ENCODE measurements at places on chromosomes 12 and 14.

GRCh38 chr12:10873378-10873777 lies 10.7 kb downstream of the PRH1 start:
- DNase-seq, result no peak

GRCh38 chr14:67357186-67357968 lies 2.2 kb downstream of the ATP6V1D start:
- DNase-seq, result no peak

DNA sequence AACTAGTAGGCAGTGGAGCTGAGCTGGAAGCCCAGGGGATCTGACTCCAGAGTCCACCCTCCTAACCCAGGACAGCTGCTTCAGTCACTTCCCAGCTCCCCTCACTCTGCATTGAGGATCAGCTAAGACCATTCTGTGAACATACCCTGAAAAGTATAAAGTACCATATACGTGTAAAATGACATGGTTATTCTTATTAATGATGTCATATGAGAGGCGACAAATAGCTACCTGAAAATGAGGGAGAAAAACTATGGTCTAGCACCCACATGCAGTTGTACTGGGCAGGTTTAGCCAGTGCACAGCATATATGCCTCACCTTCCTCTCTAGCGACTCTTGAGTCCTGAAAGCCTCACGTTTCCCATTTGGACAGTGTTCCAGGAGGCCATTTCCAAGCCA lies 461.9 kb downstream of the RAD51B start:
- DNase-seq, result no peak

- no peak for DNase-seq
These were observed at the start of gene TSPAN11 for GRCh38 chr12:30926243-30927221. TSS of gene TSPAN11 (plus strand) at chr12:30926748. CDS start at chr12:30953992, 27,244 bp downstream.

DNA sequence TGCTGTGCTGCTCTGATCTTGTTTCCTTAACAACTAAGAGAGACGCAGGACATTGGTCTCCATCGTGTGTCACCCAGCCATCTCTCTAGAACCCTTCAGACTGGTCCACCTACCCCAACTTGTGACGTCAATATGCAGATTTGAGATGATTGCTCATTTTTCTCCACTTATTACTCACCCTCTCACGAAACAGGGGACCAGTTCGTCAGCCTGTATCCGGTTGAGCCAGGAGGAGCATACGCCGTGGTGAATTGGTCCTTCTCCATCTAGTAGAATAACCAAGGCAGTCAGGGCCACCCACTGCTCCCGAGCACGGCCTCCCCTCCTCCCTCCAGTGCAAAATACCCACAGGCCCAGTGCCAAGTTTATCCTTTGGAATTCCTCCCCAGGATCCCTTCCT lies 36.2 kb upstream of the FBXO21 start:
- DNase-seq, result no peak

GRCh38 chr12:62792236-62792870 lies 142.6 kb downstream of the PPM1H start:
- no peak for DNase-seq

DNA sequence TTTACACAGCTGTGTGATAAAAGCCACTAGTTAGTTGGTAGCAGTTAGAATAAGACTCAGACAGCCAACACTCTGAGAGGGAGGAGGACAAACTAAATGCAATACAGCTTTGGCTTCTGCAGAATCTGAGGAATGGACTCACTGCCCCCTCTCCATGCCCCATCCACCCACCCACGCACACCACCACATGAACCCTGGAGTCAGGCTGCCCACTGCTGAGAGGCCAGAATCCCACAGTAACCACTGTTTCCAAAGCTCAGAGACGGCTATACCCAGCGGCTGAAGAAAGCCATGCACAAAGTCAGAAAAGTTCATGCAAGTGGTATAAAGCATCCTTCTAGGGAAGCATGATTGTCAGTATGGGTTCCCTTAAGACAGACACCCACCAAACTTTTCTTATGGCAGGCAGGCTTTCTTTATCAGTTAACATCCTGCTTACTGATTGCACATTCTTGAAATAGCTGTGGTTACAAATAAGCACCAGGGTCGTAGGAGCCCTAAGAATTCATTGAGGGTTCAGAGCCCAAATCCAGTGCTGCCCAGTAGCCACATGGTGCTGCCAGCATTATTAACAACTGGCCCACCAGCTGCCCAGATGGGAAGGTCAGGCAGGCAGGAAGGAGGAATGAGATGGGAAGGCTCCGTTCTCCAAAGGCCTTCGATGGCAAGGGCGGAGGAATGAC lies 61.5 kb downstream of the NT5DC3 start:
- no peak for DNase-seq

GRCh38 chr12:48970702-48971334 lies 717 bp downstream of the WNT10B start:
- DNase-seq, result no peak

DNA sequence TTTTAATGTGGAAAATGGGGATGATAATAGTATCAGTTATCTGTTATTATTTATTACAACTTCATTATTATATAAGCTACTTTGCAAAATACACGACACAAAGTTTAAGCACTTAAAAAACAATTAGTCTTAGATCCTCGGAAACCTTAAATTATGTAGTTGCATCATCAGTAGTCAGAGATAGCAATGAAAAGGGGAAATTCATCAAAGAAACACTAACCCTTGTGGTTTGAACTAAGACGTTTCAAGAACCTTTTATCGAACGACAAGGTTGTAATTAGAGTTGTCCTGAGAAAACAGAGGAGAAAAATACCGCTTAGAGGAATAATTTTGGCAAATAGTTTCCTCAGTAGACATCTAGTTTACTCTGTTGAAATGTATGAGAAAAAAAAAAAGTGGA lies 198.5 kb downstream of the PTPRO start:
- DNase-seq, result no peak

DNA sequence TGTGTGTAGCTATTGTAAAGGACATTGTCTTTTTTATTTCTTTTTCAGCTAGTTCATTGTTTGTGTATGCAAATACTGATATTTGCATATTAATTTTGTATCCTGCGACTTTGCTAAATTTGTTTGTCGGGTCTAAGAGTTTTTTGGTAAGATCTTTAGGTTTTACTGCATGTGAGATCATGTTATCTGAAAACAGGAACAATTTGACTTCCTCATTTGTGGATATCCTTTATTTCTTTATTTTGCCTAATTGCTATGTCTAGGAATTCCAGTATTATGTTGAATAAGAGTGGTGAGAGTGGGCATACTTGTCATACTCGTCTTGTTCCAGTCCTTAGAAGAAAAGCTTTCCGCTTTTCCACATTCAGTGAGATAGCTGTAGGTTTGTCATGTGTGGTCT lies 28.8 kb downstream of the SIX4 start:
- no peak for DNase-seq

- no peak for DNase-seq
These were observed 36.6 kb downstream of the DCAF4 start for GRCh38 chr14:72962829-72963312.

DNA sequence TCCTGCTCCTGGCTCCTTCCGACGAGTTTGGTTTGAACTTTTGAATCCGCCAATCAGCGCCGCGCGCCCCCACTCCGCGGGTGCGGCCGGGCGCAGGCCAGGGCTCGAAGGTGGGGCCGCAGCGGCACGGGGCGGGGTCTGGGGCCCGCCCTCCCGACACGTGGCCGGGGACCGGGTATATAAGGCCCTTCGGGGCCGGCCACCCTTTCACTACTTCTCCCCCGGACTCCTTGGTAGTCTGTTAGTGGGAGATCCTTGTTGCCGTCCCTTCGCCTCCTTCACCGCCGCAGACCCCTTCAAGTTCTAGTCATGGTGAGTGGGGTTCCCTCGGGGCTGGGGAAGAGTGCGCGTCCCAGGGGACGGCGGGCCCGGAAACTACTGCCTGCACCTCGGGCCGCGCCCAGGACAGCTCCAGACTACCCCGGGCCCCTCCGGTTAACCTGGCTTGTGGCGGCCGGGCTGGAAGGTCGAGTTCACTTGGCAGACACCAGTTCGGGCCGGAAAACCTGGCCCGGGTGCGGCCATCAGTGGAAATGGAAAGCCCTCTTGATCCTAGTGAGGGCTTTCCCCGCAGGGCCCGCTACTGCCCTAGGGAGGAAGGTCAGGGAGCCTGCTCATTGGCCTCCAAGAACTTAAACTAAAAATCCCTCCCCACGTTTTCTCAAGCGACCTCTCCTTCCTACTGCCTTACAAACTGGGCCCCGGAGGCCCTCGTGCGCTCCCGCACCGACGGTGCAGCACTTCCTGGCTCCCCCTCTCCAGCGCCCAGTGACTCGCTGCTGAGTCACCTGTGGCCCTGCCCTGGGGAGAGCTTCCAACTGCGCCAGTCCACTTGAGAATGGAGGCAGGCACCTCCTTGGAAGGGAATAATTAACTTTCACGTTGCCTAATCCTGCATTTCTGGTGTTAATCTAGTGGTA lies at the start of gene TUBA1C:
TUBA1C (plus strand) TSS at position 210 of the 920 bp plus-strand sequence; CDS start at position 310, 100 bp downstream.
- peak; percentile 86 for DNase-seq

GRCh38 chr12:110253176-110253575 lies 27.9 kb upstream of the ATP2A2 start:
- no peak for DNase-seq

DNA sequence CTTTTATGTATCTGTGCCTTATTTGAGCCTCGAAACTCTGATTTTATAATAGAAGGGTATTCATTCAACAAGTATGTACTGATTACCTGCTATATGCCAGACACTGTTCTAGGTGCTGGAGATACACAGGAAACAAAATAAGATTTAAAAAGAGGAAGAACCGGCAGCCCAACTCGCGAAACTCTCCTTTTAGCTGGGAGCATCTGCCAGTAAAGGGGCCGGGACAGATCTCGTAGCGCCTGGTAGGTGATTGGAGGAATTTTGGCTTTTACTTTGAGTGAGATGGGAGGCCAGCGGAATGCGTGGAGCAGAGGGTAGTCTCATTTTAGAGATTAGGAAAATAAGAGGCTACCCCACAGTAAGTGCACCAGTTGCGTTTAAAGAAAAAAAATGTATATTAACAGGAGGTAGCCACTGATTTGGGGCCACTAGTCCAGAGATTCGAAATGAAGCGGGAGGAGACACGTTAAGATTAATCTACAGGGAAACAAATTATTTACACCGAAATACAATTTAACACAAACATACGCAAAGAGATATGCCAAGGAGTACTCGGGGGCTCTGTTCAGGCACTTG lies 520 bp upstream of the MON2 start:
- peak; percentile 41 for DNase-seq

- no peak for DNase-seq
These were observed 47.6 kb downstream of the PHETA1 start for GRCh38 chr12:111321317-111321716.

GRCh38 chr12:109329686-109330085 lies 18.0 kb upstream of the MYO1H start:
- no peak for DNase-seq

GRCh38 chr12:9669534-9669933 lies at the start of gene CLEC2D:
TSS of gene CLEC2D (plus strand) at chr12:9669713. CDS start at chr12:9669735, 22 bp downstream.
- DNase-seq, result no peak

DNA sequence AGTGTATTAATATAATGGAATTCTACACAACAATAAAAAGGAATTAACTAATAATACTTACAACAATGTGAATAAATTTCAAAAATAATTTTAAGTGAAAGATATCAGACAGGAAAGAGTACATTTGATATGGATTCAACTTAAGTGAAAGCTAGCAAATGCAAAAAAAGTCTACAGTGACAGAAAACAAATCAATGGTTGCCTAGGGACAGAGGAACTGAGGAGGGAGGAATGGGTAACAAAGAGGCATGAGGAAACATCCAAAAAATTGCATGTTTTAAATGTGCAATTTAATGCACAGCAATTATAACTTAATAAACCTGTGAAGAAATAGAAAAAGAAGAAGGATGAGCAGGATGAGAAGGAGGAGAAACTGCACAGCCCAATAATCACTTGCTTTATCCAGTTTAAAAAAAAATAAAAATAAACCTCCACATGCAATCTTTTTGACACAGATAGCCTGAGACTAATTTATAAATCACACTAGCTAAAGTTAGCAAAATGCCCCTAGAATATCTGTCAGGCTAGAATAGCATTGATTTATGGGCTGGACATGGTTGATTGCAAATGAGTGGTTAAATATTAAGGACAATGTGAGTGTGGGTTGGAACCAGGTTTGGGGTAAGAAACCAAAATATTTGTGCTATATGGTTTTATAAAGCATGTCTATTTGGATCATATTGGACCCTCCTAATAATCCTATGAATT lies 1089.1 kb downstream of the TRHDE start:
- no peak for DNase-seq

DNA sequence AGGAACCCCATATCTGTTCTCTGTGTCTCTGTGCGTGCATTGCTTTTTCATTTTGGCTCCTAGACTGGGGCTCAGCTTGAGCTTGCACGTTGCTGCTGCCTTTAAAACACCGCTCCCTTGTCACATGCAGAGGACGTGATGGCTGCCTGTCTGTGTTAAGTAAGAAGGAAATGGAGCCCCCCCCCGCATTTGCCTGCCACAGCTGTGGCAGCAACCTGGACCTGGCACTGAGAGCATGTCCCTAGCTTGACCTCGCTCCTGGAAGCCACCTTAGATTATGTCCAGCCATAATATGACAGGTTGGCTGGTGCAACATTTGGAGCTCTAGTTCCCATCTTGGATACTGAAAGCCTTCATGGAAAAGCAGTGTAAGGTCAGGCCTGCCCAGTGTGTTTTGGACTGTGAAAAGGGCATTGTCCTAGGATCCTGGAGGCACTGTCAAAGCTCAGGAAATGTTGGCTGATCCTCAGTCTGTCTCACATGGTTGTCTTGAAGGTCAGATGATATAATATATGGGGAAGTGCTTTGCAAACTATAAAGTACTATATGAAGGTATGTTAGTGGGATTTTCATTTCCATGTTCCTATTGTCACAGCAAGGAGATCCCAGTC lies 73.8 kb downstream of the PRKCH start:
- DNase-seq, result no peak

- DNase-seq, result no peak
These were observed 808 bp downstream of the ACIN1 start for GRCh38 chr14:23093991-23094665.

GRCh38 chr14:54127526-54127925 lies 170.9 kb upstream of the BMP4 start:
- DNase-seq, result no peak

DNA sequence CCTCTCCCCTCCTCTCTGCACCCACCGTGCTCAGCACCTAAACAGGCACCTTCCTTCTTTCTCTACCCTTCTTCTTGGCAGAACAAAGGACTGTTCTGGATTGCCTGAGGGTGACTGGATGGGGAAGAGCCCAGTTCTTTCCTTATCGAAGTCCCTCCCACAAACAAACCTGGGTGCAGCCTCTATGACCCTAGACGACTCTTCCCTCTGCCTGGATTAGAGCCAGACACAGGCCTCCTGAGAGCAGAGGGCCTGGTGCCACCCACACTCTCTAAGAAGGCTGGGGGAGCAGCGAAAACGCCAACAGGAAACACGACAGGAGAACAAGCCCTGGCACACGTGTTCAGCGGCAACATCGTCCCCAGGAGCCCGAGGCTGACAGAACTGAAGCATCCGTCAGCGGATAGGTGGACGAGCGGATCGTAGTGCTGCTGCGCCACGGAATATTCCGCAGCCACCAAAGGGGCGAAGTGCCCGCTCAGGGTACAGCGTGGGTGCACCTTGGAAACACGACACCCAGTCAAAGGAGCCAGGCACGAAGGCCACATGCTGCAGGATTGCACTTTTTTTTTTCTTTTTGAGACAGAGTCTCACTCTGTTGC lies 38.0 kb downstream of the RIMBP2 start:
- no peak for DNase-seq

DNA sequence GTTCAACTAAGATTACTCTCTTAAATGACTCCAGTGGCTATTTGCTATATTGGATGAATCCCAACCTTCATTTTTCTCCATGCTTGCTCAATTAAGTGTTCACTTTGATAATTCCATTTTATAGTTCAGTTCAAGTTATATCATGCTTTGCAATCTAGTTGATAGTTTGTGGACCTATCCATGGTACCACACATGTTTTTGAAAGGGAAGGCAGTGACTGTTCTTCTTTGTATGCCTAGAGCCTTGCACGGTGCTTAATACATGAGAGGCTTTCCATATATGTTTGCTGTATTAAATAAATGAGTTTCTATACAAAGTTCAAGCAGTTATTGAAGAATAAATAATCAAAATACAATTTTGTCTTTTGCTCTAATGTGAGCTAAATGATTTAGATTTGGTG lies 391.3 kb downstream of the NELL2 start:
- no peak for DNase-seq
